ENCODE measurements at places on chromosomes 12 and 14.

- DNase-seq = no peak
Measured at GRCh38 chr14:99321955-99322730, 50.1 kb upstream of the BCL11B start.

DNA sequence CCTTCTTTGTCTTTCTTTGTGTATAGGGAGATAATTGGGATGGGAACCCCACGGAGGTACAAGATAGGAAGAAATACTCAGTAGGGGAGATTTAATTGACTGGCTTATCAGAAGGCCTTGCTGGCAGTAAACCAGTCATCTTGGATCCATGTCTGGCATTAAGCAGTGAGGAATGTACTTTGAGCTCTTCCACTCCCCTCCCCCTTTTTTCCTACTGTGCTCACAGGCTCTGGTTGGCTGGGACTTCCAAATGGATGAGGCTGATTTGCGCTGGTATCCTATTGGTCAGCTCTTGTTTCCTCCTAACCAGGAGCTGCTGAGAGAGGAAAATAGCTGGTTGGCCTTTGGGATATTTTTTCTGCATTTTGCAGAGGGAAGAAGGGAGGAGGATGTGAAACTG lies 24.7 kb downstream of the NGDN start:
- no peak for DNase-seq

DNA sequence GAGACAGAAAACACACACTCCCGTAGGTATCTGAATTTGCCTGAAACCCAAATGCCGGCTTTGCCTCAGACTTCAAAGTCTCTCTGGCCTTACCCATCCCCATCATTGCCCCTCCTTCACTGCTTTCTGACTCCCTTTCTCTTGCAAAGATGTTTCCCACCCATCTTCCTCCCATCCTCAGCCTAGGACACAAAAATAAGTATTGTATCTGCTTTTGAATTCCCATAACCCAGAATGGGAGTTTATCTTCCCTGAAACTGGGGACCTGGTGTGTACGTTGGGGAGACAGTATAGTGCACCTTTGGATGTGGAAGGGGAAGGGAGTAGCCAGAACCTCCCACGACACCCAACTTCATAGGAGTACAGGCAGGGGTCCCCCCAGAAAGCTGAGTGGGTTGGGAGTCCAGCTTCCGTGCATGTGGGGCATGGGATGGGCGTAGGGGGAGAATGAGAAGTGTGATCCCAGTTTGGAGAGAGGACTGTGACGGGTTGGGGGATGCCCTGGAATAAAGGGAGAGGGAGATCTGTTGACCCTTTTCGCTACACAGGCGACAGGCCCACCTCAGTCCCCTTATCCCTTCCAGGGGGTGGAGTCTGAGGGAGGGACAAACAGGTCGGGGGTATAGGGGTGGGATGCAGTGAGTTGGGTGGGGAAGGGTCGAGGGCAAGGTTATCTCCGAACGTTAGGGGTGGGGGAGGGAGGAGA lies 488 bp upstream of the KIF5A start:
- DNase-seq = no peak

DNA sequence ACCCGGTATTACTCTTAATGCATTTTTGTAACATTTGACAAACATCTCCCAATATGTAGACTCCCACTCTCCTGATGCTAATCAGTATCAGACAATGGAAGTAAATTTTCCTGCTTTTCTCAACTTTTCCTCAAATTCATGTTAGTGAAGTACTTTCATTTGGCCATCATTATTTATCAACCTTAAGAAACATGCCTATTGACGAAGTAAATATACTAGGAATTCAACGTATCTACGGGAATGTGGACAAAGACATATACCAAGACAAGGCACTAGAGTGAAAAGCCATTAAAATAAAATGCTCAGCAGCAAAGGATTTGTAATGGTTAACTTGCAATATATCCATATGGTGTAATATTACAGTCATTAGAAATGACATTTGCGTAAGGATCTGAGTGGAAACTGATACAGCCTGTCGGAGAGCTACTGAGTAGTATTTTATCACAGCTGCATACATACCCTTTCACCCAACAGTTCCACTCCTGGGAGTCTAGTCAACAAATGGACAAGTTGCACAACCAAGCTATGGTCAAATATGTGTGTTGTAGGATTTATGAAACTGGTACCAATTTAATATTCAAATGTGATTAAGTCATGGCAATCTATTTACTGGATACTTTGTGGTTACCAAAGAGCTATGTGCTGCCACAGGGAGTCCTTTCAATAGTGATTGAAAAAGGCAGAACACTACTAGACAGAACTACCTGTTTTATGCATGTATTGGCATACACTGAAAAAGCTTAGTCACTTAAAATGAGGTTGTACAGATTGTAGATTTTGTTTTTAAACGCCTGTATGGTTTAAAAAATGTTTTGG lies 26.5 kb downstream of the NUDT4 start:
- DNase-seq = no peak

- DNase-seq = no peak
Measured at GRCh38 chr12:26042645-26043044, 82.2 kb downstream of the BHLHE41 start.

- DNase-seq = no peak
Measured at GRCh38 chr14:87961246-87961645, 31.7 kb downstream of the GALC start.

DNA sequence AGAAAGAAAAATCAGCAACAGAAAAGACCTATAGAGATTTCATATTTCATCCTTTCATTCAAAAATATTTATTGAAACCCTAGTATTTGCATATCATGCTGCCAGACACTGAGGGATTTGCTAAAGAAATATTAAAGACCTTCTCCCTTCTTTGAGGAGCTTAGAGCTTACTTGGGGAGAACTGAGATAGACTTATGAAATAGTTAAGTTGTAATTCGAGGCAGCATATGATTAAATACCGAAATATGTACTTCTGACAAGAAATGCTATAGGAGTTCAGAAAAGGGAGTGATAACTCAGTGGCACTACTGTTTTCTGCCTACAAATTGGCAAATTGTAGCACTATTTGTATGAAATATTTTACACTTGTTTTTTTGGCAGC lies 59.1 kb downstream of the PLXNC1 start:
- DNase-seq = no peak

DNA sequence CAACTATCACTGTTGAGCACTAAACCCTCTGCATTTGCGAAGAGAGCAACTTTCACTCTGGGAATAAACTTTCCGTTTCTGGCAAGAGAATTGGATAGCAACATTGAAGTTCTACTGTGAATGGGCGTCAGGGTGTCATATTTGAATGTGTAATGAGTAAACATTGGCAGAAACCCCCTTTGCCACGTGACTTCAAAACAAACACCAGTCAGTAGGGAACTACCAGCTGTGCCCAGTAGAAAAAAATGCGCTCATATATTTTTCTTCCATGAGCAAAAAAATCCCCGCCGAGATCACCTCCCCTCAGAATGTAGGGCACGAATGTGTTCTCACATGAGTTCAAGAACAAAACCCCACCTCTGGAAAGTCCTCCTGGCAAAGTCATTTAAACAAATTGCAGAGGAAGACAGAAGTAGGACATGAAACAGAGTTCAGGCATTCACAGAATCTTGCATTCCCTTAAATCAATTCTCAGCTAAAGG lies 80.6 kb downstream of the BTG1 start:
- no peak for DNase-seq

All from activated T-cell treated with anti-CD3 and anti-CD28 coated beads, Interleukin-2, amount 50 U/mL, for 24 hours (primary cell).